ENCODE measurements at places on chromosomes 12 and 14.

GRCh38 chr12:24177889-24178288 lies 228.4 kb upstream of the SOX5 start:
- no peak for DNase-seq

GRCh38 chr12:40834321-40834720 lies 142.1 kb downstream of the CNTN1 start:
- DNase-seq: no peak

DNA sequence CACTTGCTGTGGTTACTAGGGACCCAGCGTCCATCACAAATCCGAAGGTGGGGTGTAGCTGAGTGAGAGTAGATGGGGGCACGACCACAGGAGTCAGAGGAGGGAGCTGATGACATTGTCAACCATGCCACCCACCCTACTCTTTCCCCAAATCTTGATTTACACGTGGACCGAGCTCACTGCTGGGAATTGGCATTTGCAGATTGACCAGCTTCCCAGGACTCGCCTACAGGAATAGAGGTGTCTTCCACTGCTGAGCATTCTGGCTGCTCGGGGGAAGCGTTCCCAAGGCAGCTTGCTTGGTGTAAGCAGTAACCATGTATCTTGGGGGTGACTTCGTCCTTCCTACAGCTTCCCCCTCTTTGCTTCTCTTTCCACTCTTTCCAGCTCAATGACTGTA lies 353 bp upstream of the PTPRR start:
- DNase-seq: no peak

DNA sequence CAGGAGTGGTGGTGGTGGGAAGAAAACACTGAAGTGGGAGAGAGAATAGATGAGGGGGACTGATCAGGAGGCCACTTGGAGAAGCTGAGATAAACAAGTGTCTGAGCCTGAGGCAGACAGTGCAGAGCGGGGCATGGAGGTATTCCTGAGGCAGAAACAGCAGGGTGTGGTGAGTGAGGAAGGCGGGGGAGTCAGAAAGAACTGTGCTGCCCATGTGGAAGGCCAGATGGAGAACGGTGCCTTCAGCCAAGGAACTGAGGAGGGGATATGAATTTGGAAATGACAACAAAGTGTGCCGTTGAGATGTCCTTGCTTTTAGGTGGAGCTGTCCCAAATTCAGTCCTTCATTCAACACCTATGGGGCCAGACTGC lies 13.7 kb downstream of the APPL2 start:
- DNase-seq: no peak

DNA sequence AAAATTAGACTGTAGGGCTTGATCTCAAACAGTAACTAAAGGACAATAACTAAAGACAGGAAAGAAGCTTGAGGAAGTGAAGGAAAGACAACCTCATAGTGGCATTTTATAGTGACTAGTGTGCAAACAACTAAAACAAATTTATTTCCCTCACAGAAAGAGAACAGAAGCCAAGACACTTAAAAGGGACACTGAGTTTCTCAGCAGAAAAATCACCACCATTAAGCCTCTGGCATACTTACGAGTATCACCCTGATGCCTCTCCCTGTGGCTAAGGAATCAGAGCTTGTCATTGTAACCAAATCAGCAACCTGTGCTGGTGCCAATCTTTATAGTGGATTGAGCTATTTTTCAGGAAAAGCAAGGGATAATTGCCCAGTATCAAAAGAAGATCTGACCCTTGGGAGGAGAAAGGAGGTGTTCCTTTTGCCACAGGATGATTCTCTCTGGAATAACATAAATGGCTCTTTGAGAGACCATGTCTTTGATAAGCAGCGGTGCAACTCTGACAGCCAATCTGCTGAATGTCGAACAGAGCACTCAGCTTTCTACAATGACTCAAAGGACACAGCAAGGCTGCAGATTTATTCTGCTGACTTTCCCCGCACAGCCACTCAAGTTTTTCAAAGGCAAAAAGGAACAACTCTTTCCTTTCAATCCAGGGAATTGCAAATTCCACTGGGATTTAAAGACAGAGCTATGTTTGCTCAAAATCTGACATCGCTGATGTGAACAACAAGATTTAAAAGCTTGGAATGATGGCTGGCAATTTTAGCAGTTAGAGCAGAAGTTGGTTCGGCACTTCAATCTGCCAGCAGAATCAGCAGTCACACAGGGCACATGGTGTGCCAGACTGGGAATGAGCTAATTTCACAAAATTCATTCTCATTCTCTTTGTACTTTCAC lies 34.6 kb downstream of the ATF7 start:
- DNase-seq: no peak

GRCh38 chr12:94205822-94206221 lies 57.4 kb downstream of the PLXNC1 start:
- DNase-seq: no peak

DNA sequence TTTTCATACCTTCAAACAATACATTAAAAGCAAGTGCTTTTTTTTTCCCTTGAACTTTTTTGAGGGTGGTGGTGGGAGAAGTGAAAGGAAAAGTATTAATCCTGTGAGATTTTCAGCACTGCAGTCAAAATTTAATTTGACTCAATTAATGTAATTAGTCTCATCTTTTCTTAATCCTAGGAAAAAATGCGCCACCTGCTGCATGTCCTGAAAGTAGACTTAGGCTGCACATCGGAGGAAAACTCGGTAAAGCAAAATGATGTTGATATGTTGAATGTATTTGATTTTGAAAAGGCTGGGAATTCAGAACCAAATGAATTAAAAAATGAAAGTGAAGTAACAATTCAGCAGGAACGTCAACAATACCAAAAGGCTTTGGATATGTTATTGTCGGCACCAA lies 52.2 kb downstream of the SPATA7 start:
- DNase-seq: no peak

DNA sequence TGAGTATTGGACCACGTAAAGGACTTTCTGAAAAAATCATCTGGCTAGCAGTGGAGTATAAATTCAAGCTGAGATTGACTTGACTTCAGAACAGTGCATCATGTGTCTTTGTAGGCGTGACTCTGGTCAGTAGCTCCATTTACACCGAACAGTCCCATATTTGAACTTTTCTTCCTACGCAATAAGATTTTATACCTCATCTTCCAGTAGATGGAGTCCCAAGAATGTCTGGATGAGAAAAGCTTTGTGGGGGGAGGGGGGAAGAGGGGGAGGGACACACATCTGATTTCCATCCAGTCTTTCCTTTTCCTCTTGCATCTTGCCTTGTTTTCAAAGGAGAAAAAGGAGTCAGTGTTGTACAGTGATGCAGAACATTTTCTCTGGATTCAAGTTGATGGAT lies 241.0 kb downstream of the EMP1 start:
- DNase-seq: no peak
